ENCODE measurements at places on chromosomes 12 and 14.

DNA sequence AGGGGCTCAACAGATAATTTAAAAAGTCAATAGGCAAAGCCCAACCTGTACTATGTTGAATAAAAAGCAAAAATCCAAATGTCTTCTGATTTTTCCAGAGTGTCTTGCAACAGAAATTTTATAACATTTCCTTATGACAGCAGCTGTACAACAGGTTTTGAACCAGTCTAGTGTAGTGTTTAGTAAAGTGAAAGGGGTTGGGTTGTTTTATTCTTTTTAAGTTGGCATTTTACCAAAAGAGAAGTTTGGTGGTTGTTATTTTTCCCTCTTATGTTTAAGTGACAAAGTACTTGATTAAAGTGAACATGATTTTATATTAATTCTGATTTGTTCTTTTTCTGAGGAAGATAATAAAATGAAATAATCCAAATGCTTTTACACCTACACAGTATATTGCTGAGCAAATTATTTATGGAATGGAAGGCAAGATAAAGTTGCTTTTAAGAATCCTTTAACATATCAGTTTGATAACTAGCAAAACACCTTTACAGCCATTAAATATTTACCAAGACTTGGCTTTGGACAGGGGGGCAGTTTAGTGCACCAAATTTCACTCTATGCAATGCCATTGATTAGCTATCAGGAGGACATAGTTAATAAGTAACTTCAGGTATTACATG is 128.9 kb downstream of the FOXA1 start:
- DNase-seq: no peak

DNA sequence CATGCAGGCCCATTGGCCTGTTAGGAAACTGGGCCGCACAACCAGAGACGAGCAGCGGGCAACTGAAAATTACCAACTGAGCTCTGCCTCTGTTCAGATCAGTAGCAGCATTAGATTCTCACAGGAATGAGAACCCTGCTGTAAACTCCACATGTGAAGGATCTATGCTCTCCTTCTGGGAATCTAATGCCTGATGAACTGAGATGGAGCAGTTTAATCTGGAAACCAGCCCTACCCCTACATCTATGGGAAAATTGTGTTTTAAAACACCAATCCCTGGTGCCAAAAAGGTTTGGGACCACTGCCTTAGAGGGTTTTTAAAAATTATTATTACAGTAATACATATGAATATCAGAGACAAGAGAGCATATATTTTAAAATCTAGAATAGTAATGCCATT is 1144.5 kb downstream of the FSCB start:
- DNase-seq: no peak

- no peak for DNase-seq
Observed at GRCh38 chr12:83538361-83538965, 851.8 kb downstream of the TMTC2 start.

- no peak for DNase-seq
Observed at GRCh38 chr14:75452324-75452723, 24.5 kb downstream of the JDP2 start.

GRCh38 chr14:86540636-86541247 is 1010.8 kb downstream of the FLRT2 start:
- no peak for DNase-seq

DNA sequence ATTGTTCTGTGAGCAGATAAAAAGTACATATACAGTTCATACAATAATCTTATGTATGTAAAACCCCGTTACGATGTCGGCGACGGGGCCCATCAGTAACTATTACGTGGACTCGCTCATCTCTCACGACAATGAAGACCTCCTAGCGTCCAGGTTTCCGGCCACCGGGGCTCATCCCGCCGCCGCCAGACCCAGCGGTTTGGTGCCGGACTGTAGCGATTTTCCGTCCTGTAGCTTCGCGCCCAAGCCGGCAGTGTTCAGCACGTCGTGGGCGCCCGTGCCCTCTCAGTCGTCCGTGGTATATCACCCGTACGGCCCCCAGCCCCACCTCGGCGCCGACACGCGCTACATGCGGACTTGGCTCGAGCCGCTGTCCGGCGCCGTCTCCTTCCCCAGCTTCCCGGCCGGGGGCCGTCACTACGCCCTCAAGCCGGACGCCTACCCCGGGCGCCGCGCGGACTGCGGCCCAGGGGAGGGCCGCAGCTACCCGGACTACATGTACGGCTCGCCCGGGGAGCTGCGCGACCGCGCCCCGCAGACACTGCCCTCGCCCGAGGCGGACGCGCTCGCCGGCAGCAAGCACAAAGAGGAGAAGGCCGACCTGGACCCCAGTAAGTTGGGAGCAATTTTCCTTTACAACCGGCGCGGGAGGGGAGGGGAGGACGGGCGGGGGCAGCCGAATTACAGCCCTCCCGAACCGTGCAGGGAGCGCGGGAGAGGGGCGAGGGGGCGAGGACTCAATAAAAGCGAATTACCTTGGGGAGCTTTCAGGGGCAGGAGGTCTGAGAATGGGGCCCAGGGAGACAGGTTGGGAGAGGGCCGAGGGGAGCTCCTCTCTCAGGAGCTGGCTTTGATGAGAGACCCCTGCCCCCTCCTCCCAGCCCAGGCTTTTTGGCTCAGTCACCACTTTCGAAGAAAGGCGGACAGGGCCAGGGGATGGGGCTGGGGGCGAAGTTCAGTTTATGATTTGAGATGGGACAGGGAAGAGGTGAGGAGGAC is at the start of gene HOXC9:
Gene HOXC9 (plus strand): TSS at position 46 of the 999 bp plus-strand sequence. CDS start 28 bp downstream, at position 74.
- no peak for DNase-seq

DNA sequence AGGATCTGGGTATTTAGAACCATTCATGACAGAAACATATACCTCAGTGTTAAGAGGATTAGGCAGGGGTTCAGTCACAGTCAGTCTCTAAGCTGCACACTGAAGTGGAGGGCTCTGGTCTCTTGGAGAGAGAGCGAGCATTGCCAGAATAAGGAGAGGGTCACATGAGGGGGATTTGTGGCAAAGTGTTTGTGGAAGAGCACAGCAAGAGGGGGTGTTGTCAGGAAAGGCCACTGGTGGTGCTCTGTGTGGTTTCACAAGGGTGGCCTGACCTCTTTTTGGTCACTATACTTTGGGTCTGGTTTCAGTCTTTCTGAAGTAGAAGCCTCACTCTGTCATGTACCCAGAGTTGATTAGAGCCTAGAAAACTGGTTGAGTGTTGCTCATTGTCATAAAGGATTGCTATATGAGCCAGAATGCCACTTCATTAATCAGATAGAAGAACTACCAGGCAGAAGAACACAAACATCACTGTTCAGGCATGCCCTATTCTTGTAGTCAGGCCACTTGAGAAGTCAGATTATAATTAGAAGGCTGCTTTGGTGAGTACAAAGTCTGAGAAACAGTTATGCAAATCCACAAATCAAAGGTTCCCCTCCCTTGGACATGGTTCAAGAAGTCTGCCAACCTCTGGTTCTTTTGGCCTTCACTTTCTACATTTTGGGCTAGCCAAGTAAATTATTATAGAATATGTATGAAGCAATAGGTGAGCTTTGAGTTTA is 8.4 kb downstream of the TMEM19 start:
- DNase-seq: no peak

DNA sequence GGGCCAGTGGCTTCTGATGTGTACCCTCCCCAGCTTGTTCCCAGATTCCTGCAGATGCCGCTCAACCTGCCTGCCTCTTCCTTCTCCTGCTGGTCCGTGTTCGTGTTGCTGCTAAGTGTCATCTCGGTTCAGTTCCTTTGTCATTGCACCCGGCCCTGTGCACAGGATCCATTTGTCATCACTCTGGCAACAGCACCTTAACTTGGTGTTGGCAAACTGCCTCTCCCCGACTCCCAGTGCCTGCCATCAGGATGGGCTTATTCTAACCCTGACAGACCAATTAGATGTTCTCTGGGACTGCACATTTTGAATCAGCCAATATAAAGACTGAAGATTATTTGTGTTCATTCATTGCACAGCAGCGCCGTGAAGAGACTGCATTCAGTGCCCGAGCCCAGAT is 73.3 kb downstream of the CCDC92 start:
- no peak for DNase-seq

GRCh38 chr14:23551266-23552028 is at the start of gene ZFHX2:
Gene ZFHX2 (minus strand): TSS chr14:23551765. CDS start chr14:23535325, 16,440 bp downstream.
- no peak for DNase-seq

DNA sequence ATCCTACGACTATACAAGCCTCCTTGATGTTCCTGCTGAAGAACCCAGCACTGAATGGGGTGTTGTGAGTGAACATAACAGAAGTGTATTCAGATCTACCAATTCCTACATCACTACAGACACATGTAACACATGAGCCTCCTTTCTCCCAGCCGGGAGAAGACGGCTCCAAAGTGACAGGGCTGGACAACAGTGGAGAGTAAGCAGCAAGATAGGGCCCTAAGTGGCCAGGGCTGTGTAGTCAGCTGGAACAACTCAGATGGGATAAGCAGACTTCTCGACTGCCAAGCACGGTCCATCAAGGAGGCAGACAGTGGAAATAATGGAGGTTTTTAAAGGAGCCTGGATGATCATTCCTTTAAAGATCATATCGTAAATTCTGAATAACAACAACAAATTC is 73.5 kb downstream of the TTC7B start:
- no peak for DNase-seq

GRCh38 chr12:108060903-108061302 is 68.2 kb upstream of the WSCD2 start:
- DNase-seq: no peak

DNA sequence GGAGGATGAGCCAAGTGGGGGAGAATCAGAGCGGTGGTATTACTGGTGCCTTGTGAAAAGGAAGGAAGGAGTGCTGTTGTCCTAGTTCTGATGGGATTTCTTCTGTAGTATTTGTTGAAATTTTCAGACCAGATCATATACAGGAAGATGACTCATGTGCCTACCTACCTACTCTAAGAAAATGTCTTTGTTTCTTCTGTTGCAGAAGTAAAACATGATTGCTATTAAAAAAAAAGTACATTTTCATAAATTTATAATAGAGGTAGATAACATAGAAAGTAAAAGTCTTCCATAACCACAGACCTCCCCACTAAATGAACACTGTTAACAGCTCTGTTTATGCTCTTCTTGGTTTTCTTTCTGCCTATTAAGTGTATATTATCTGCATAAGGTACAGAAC is 26.9 kb downstream of the SAMD4A start:
- no peak for DNase-seq

GRCh38 chr14:92247341-92247740 is 75.6 kb upstream of the SLC24A4 start:
- no peak for DNase-seq

- DNase-seq: no peak
Observed at GRCh38 chr12:51635346-51635745, 44.3 kb downstream of the SCN8A start.

- no peak for DNase-seq
Observed at GRCh38 chr12:105459760-105460330, 129.4 kb downstream of the C12orf75 start.

- DNase-seq: peak; percentile 81
Observed at GRCh38 chr12:5910790-5911548, 34.1 kb downstream of the ANO2 start.

DNA sequence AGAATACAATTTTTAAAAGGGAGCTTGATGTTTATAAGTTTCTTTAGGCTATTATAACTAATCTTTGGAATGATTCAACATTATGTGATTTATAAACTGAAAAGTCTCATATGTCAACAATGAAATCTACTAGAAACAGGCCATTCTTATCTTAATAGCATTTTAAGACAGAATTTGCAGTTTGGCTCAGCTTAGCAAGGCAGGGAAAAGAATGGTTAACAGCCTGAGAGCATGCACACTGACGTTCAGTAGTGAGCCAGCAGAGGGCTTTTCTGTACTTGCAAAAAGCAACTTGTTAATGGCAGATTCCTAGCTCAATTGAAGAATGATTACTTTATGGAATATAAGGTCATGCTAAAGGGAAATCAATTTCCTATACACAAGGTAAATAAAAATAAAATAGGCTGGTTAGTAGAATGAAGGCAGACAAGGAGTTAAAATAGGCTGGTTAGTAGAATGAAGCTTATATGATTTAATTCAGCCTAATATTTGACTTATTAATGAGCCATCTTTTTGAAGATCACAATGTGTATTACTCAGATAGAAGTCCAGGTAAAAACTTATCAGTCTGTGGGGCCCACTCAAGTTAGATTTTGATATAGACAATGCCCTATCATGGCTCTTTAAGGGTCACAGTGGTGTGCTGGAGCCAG is 95.9 kb downstream of the OTOGL start:
- DNase-seq: no peak

GRCh38 chr12:47350062-47350408 is 270.3 kb upstream of the AMIGO2 start:
- no peak for DNase-seq

DNA sequence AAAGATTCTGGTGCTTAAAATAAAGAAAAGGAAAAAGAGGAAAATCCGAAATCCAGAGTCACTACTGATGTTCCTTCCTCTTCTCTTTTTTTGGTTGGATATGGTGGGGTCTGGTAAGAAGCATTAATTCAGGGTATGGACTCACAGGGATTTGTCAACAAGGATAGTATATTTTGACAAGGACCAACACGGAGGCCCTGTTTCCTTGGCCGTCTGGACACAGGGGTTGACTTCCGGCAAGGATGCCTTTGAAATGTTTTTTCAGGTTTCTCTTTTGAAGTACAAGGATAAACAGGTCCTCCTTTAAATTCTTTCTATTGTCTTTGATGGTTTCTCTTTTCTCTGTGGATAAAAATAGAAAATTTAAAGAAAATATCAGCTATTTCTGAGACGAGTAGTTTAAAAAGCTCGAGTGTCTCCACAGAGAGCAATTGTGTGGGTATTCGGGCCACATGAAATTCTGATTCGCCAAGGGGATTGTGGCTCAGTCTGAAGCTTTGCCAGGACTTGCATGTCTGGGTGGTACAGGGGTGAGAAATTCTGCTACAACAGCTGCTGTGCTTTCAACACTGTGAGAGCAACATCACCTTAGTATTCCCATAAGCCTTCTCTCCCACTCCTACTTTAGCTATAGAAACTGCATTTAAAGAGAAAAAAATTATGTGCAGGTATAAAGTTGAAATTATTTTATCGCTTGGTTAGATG is 88.5 kb upstream of the CSRP2 start:
- no peak for DNase-seq

DNA sequence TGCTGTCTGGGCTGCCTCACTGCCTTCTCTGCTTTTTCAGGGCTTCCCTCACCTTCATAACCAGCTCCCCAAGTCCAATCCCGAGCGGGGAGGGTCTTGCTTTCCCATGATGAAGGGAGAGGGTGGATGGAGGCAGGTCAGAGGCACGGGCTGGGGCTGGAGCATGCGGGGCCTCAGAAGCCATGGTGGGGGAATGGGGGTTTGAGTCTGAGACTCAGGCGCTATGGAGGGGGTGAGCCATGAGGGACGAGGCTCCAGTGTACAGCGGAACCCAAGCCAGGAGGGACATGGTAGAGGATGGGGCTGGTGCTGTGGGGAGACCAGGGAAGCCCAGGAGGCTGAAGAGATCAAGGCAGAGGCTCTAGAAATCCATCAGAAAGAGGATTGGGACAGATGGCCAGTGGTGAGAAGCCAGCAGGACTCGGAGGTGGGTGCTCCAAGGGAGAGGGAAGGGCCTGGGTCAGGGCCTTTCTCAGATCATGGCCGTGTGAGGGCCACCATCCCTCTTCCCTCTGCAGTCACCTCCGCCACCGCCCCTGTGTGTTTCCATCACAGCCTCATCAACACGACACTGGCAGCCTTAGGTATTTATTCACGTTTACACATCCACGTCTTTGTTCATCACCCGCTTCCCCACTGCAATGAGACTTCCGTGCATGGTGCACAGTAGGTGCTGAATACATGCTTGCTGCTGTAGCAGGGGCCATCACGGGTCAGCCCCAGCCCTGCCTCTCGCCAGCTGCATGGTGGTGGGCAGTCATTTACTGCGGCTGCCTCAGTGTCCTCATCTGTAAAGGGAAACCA is 144.7 kb downstream of the ADGRD1 start:
- DNase-seq: no peak

GRCh38 chr14:19900999-19901398 is 19.4 kb upstream of the OR4K5 start:
- DNase-seq: no peak

All from vagina (tissue), 2 donors.